ENCODE measurements at places on chromosomes 6 and 20.

- DNase-seq: no peak
Measured at GRCh38 chr6:15036690-15037245, 209.1 kb upstream of the JARID2 start.

DNA sequence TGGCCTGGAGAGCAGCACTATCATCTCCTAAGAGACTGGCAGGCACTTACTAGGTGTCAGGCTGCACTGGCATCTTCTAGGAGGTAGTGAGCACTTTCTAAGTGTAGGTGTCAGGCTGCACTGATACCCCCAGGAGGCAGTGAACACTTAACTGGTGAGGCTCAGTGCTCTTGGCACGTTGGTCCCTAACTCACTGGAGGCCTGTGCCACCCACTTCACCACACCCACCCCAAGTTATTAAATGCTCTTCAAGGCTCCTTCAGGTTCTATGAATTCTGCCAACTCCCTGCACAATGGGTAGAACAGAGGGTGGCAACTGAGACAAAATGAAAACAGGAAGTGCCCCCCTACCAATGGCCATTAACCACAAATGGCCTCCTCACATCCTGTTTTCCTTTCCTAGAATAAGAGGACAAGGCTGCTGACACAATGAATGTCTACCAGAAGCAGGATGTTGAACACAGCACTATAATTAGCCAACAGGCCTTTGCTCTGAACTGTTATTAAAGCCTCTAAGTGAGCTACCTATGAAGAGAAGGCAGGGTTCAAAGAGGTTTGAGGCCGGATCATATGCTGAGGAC is 29.4 kb downstream of the NCOA5 start:
- DNase-seq: no peak

GRCh38 chr20:61799928-61800327 is 265.8 kb downstream of the TAF4 start:
- no peak for DNase-seq

DNA sequence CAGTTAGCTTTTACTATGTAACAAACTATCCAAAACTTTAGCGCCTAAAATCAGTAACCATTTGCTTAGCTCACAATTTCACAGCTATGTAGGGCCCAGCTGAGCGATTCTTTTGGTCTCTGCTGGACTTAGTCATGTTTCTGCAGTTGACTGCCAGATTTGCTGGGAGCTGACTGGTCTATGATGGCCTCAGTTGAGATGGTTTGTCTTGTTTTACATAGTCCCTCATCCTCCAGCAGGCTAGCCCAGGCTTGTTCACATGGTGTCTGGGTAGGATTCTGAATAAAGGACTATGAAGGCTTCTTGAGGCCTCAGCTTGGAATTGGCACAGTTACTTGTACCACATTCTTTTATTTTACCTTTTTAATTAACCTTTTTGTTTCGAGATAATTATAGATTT is 247.8 kb upstream of the CHD6 start:
- no peak for DNase-seq

DNA sequence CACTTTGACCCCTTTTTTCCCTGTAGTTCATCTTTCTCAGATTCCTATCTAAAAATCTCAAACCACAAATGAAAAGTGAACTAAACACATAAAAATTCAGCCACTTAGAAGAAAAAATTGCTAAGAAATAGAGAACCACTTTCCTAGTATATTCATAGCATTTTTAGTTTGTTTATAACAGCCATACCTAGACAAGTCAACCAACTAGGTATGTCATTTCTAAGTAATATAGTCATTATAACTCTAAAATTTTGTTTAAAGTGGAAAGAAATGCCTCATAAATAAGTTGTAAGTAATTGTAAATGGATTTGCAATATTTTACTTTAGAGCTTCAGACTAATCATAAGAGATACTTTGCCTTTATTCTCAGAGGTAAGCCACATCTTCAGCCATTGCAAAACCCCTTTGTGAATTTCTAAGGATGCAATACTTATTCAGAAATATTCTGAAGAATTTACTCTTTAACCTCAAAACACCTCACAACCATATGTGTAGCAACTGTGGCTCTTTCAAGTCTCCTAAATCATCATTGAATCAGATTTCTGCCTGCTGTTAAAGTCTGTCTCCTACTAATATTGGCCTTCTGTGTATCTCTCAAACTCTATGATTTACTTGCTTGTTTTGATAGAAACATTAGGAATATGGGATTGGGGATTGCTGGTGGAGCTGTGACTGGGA is 6.9 kb upstream of the SUMO4 start:
- DNase-seq: no peak

GRCh38 chr20:7693761-7694160 is 246.5 kb downstream of the HAO1 start:
- DNase-seq: no peak

DNA sequence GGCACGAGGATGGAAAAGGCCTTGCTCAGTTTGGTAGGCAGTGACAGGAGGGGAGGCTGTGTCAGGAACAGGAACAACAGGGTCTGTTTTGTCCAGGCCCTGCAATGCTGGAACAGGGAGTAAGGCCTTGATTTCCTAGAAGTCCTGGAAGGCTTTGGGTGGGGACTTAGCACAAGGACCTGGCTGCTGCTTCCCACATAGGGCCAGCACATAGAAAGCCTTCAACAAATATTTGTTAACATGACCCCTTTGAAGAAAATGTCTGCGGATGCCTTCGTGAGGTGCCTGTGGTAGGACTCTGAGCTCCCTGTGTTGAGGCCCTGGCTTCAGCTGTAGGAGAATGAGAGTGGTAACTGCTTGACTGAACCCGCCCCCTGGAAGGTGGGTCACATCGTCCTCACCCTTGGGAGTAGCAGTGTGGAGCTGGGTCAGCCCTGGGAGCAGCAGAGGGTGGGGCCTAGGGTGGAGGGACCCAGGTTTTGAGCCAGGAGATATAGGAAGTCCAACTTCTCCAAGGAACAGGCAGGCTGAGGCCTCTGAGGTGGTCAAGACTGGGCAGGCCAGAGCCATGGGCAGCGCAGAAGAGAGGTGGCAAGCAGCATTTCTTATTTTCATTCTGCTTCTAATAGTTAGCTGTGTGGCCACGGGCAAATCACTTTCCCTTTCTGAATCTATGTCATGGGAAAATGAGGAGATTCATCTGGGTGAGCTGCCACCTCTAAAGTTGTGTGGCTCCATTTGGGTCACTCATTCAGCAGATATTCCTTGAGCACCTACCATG is 50.0 kb downstream of the CNBD2 start:
- DNase-seq: no peak

GRCh38 chr6:53861518-53861917 is 66.7 kb downstream of the LRRC1 start:
- no peak for DNase-seq

- DNase-seq: no peak
Measured at GRCh38 chr20:14817101-14817500, 479.7 kb upstream of the FLRT3 start.

DNA sequence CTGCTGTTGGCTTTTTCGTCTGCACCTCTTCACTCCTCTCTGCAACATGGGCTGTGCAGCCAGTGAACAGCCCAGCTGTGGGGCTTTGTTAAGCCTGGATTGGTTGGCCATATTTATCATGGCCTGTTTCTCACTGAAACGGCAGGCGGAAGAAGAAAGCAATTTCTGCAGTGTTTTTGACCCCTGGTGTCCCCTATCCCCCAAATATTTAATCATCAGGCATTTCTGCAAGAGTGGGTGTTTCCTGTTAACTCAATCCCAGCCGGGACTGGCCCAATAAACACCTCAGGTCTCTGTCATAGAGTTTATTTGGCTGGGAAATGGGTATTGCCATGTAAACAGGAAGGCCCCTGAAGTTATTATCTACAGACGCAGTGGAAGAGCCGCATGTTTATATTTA is 174.8 kb upstream of the SUPT3H start:
- no peak for DNase-seq

Data from stimulated activated CD4-positive, alpha-beta T cell treated with anti-CD3 and anti-CD28 coated beads, TNF-alpha, amount 100 ng/mL, for 24 hours (primary cell).